ENCODE measurements at places on chromosomes 2 and 18.

DNA sequence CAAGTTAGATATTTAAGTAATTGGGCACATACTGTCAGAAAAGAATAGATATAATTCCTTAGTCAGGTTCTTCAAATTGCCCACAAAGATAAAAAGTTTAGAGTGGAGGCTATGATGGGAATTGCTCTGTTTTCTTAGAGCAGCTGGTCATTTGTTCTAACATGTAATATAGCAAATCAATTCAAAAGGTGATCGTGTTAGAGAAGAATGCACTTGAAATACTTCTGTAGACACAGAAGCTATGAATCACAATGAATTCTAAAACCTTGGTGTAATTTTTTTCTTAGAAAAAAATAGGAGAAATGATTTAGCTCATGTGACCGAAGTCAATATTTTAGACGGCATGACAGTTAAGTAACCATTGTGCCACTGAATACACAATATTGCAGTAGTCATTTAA is 918.1 kb upstream of the LRATD1 start:
- no peak for DNase-seq

DNA sequence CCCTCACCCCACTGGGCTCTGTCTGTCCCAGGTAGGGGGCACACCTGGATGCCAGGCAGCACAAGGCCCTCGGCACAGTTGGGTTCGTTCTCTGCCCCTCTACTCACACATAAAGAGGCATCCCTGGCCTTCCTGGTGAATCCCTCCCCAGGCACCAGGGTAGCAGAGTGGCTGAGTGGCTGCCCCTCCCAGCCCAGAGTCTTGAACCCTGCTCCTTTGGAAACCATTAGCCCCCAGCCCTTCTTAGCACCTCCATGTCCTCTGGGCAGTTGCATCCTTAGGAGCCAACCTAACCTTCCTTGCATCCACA is 2.0 kb downstream of the GPC1 start:
- no peak for DNase-seq

DNA sequence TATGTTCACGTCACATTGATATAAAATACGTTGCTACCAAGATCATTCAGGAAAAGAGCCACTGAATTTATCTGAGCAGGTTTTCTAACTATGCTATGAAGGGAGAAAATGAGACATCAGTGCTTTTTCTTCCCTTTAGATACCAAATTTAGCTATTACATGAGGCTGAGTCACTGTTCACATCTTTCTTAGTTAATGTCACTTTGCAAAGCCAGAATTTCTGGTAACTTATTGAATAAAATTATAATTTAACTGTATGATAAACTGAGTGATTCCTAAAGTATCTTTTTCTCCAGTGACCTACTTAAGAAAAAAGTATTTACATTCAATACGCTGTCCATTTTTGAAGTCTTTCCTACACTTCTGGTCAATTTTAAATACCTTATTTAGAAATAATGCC is 22.7 kb downstream of the C1D start:
- DNase-seq = no peak

GRCh38 chr2:191291471-191291870 is 46.3 kb downstream of the MYO1B start:
- DNase-seq = no peak

GRCh38 chr18:58908006-58908405 is 43.3 kb downstream of the ZNF532 start:
- DNase-seq = no peak

DNA sequence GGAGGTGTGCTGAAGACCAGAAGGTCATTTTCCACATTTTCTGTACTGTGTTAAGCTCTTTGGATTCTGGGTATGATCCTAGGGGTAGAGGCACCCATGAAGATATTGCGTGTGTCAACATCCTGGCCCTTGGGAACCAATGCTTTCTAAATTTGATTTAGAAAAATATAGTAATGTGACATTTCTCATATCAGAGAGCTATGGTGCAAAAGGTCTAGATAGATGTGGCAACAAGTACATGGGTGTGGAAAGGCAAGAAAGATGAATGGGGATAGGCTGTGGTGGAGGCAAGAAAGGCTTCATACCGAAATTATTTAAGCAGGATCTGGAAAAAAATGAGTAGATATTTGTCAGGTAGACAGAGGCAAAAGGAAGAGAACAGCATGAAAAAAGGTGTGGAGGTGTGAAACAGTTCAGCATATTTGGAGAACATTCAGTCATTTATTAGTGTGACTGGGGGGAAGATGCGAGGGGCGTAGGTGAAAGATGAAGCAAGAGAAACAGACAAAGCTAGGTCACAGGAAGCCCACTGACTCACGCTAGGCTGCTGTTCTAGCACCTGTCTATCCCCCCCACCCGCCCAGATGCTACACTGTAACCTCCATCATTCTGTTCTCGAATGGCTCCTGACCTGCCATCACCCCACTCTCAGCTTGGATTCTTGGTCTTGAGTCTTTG is 11.7 kb downstream of the DOK1 start:
- DNase-seq = no peak

DNA sequence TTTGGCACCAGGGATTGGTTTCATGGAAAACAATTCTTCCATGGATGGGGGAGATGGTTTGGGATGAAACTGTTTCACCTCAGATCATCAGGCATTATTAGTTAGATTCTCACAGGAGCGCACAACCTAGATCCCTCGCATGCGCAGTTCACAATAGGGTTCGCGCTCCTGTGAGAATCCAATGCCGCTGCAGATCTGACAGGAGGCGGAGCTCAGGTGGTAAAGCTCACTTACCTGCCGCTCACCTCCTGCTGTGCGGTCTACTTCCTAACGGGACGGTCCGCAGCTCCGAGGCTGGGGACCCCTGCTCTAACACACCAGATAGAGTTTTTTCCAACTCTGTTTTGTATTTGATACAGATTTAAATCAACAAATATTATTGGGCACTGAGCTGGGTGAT is 286.5 kb downstream of the MTX2 start:
- DNase-seq = no peak

DNA sequence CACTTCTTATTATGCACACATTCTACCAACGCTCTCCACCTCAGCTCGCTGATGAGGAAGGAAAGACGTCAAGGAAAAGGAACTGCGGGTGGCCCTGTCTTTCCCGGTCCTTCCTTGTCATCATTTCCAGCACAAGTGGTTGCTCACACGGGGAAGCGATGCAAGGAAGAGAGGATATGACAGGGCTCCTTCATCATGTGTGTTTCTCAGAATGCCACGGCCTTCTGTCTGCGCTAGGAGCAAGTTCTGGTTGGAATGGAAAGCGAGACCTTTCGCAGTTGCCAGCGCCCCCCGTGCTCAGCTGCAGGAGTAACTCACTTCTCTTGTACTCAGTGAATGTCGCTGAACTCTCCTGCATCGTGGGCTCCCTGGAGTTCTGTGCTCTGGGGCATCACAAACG is 191.8 kb upstream of the GLI2 start:
- no peak for DNase-seq

DNA sequence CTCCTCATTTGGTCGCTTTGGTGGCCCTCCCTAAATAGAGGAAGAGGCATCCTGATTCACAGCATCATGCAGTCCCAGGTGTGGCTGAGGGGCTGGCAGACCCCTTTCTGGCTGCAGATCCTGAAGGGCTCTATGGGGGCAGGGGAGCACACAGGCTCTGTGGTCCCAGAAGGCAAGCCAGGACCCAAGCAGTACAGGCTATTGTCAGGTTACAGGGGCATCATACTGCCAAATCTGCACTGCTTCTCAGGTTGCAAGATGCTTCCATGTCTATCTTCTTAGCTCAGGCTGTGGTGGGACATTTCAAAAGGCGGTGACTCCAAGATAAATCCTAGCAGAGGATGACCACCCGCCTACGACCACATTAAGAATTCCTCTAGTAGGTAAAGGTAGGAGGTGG is 54.3 kb downstream of the TTC32 start:
- DNase-seq = no peak

DNA sequence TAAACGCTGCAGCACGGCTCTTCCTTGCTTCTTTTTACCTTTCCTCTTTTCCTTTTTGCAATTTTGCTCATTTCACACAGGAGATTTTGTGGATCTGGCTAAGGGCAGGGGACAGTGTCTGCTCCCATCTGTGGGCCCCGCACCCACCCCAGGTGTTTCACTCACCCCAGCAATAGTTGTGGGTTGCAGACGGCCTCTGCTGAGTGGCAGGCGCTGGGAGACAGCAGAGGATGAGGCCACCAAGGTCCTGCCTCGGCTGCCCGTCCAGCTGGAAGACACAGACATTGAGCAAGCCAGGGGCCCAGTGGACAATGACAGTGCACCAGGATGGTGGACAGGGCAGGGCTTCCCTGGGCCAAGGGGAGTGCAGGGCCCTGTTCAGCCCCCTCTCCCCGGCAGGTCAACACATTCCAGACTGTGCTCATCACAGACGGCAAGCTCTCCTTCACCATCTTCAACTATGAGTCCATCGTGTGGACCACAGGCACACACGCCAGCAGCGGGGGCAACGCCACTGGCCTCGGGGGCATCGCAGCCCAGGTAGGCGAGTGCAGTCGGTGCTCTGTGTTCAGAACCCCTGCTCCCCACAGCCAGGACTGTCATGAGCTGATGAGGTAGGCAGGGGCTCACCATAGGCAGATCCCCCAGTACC is 35.0 kb downstream of the SNED1 start:
- DNase-seq = no peak

GRCh38 chr2:232662486-232663260 is 29.3 kb downstream of the EFHD1 start:
- no peak for DNase-seq

- DNase-seq = no peak
These were observed 2.7 kb upstream of the LCT start for GRCh38 chr2:135839713-135840112.

DNA sequence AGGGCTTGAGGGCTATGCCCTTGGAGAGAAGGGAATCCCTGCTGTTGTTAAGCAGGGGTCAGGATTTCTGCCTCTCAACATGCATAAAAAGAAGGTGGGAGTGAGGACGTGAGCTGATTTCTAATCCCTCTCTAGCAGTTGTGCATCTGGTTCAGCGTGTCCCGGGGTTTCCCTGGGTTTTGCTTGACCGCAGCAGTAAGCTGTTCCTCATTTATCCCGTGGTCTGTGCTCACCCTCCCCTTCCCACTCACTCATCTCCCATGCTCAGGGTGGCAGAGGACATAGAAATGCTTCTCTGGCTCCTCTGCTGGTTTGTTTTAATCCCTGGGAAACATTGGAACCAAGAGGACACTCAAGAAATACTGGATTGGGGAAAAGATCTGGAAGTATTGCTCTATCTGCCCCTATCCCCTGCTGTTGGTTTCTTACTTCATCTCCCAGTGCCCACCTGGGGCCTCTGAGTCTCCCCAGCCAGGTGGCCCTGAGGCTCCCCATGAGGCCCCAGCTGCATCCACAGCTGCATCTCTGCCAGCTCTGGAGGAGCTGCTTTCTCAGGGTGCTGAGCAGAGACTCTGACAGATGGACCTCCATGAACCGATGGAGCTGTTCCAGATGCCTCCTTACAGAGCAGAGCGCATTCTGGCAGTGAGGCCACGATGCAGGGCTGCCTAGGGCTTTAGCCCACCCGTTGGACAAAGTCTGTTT is 36.1 kb downstream of the TET3 start:
- DNase-seq = no peak

All from C1 segment of cervical spinal cord (tissue), 14 donors.